ENCODE measurements at places on chromosomes 2 and 18.

DNA sequence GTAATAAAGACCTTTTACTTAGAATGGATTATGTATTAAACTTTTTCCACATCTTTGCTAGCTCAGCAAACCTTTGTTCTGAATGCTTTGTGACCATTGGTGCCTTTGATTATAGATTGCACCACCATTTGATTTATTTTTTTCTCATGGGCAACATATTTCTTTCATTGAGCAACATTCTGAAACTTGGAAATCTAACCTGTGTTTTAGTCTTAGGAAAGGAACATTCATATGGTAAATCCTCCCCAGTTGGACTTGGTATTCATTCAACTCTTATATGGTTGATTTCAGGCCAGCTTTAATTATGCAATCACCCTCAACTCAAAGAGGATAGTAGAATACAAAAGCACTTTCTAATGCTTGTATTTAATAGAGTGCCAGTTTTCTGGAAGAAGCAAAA is 1077.9 kb upstream of the ZEB2 start:
- peak; percentile 90 for DNase-seq

DNA sequence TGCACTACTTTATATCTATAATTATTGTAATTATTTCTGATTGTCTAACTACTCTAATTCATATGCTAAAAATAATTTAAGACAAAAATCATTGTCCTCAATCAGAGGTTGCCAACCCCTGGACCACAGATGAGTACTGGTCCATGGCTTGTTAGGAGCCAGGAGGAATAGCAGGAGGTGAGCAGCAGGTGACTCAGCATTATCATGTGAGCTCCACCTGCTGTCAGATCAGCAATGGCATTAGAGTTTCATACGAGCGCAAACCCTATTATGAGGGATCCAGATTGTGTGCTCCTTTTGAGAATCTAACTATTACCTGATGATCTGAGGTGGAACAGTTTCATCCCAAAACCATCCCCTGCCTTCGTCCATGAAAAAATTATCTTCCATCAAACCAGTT is 1434.4 kb downstream of the LRP1B start:
- DNase-seq, result no peak

DNA sequence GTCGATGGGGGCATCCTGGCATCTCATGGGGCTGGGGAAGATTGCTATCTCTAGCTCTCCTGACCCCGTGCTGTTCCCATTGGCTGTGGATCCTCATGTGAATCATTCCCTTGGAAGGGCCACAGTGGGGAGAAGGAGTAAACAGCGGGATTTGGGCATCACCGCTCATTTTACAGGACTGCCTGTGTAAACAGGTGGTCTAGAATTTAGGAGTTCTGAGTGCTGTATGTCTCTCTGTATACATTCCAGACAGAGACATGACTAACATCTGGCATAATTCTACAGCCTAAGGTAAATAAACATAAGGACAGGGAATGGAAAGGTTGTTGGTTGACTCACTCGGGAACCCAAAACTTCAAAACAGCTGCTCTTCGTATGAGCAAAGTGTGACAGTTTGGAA is 92.7 kb downstream of the COPS8 start:
- no peak for DNase-seq

- DNase-seq, result no peak
Measured at GRCh38 chr2:38016219-38016618, 59.7 kb downstream of the CYP1B1 start.

GRCh38 chr2:205047273-205047839 is 502.1 kb downstream of the PARD3B start:
- DNase-seq, result no peak

GRCh38 chr2:98472132-98472650 is 27.5 kb downstream of the INPP4A start:
- no peak for DNase-seq

- DNase-seq, result no peak
Measured at GRCh38 chr2:83991992-83992391, 467.1 kb downstream of the SUCLG1 start.

GRCh38 chr2:191304939-191305875 is 60.0 kb downstream of the MYO1B start:
- peak; percentile 98 for DNase-seq

DNA sequence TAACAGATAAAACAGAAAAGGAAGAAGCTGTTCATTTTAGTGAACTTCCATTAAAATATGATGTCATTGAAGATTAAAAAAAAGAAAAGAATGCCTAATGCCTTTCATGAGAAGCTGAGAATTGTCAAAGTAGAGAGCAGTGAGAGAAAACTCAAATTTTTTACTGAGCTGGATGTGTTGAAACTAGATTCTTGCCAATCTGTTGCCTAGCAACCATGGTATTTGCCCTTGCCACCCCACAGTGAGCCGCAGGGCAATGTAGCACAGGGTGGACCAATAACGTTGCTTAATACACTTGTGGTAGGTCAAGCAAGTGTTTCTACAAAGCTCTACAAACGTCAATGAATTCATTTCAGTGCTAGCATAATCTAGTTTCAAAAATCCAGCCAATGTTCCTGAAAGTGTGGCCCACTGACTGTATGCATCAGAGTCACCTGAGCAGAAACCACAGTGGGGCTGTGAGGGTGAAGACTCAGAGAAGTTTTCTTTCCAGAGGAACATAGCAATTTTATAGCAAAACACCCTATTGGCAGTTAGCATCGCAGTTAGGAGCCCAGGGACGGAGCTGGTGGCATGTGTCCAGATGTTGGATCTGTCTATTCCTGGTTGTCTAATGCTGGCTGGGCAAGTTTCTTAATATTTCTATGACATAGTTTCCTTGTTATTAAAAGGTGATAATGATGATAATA is 132.2 kb downstream of the DOCK10 start:
- DNase-seq, result peak; percentile 67

DNA sequence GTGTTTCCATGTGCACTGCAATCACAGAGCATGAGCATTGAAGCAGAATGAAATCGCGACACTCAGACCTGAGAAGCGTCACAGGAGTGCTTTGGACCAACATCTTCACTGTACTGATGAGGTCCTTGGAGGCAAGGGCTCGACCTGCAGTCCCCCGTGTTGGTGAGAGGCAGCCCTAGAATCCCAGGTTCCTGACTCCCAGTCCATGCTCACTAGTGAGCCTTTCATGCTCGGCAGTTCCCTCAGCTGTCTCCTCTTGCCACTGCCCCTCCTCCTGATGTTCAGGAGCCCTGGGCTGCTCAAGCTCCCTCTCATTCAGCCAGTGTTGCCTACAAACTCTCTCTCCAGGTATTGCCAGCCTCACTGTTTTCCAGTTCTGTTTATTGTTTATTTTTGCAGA is 291.4 kb downstream of the DYSF start:
- no peak for DNase-seq

DNA sequence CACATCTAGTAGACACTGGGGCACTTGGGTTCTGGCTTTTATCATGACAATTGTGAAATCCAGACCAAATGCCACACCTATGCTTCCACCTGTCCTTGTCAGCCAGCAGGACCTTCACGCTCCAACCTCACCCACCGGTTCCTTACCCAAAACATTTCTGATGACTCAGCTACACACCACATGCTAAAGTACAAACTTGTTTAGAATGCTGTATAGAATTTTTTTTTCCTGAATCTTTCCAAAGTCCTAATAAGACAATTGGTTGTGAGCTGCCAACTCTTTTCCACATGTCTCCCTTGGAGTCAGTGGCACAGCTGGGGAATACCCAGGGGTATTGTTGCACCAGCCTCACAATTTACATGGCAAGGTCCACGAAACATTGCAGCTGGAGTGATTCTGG is 75.5 kb upstream of the LPIN2 start:
- DNase-seq, result no peak

DNA sequence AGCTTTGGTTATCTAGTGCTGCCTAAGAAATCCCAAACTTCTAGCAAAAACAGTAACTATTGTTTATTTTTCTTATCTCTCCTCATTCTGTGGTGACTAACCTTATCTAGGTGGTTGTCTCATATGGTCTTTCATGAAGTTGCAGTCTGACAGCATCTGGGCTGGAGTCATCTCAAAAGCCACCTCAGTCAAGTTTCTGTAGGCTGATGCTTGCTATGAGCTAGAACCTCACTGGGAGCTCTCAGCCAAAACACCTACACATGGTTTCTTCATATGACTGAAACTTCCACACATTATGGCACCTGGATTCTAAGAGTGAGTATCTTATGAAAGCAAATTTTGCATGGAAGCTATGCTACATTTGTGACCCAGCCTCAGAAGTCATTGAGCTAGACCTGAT is 596.4 kb upstream of the VRK2 start:
- DNase-seq, result no peak

DNA sequence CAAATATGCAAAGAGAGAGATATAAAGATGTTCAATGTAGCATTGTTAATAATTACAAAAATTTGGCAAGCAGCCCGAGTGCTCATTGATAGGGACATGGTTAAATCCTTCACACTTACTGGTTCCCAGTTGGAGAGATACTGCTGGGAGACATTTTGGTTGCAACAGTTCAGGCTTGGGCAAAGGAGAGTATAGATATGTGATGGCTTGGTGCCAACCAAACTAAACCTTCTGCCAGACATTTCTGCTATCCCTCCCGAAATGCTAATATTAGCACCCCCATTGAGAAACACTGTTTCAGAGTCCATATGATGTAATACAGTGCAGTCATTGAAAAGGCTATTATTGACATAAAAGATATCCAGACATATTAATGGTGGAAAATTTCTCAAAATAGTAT is 11.5 kb downstream of the GEN1 start:
- no peak for DNase-seq

DNA sequence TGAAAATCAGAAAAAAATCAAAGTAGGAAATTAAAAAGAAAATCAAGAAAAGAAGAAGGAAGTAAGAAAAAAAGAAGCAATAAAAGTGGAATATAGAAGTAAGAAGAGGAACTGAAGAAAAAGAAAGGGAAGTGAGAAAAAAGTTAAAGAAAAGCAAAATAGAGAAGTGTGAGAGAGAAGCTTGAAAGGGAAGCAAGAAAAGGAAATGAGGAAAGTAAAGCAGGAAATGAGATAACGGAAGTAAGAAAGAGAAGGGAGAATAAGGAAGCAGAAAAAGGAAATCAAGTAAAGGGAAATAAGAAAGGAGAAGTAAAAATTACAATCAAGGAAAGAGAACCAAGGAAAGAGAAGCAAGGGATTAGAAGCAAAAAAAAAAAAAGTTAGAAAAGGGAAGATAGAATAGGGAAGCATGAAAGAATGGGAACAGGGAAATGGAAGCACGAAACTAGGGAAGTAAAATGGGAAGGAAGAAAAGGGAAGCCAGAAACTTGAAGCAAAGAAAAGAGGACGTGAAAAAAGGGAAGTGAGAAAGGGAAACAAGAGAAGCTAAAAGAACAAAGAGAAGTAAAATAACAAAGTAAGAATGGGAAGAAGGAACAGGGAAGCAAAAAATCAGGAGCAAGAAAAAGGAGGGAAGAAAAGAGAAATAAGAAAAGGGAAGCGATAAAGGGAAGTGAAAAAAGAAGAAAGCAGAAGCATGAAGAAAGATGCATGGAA is 243.3 kb upstream of the NCKAP5 start:
- DNase-seq, result no peak

- DNase-seq, result no peak
Measured at GRCh38 chr2:227507963-227508362, 36.0 kb downstream of the AGFG1 start.

GRCh38 chr2:123913143-123913735 is 111.8 kb upstream of the CNTNAP5 start:
- no peak for DNase-seq

- DNase-seq, result no peak
Measured at GRCh38 chr2:239559417-239560261, 158.8 kb upstream of the HDAC4 start.

GRCh38 chr2:234840336-234840735 is 111.5 kb upstream of the SH3BP4 start:
- peak; percentile 69 for DNase-seq

DNA sequence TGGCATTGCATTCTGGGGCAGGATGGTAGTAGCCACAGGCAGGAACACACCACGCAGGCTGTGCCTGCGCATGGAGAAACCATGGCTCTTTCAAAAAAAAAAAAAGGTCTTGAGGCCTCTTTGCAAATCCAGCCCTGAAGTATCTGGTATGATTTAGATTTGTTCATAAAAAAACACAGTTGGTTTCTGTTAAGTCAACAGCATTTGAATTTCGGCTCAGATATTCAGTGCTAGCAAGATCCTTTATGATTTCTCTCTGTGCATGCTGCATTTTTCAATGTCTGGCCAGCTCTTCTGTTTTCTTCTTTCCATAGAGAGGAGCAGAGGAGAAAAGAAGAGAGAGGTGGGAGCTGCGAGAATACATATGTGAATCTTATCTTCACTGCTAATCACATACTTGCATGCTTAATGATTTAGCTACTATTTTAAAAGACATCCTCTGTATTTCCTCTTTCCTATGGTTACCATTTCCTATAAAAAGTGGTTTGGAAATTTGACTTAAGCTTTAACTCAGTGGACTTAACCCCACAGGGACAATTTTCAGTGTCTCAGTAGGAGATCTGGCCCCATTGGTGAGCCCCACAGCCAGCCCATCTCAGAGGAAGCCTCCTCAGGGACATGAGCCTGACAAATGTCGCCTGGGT is 214.3 kb upstream of the APCDD1 start:
- peak; percentile 59 for DNase-seq

DNA sequence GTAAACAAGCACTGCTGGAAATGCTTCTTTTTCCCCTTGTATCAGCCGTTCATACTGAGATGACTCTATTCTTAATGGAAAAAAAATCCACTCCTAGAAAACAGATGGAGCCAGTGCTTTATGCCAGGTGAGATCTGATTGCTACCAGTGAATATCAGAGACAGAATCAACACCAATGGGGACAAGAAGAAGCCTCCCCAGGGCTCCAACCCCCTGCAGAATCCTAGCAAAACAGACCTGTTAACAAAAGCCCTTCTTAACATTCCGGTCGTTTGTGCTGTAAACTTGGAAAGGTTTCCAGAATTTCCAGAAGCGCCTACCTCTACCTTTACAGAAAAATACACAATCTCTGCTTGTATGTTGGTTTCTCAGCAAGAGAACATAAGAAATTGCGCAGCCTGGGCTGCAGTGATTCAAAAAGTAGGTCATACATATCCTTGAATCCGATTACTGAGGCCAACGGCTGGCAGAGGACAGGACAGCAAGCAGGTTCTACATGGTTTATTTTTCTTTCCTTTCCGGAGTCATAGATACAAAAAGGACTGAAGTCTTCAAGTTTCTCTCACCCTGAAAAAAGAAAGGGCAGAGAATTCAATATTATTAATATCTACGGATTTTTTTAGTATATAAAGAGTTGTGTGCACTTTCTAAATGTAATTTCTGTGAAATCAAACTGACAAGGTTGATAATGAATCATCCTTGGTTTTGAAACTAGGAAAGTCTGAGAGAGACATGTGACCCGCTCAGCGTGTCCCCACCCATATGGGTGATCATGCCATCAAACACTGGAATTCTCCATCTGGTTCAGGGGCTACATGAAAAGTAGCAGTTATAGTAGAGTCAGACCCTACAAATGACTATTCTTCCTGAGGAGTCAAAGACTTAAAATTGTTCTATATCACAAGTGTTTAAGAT is 266.7 kb upstream of the MGAT5 start:
- DNase-seq, result no peak

DNA sequence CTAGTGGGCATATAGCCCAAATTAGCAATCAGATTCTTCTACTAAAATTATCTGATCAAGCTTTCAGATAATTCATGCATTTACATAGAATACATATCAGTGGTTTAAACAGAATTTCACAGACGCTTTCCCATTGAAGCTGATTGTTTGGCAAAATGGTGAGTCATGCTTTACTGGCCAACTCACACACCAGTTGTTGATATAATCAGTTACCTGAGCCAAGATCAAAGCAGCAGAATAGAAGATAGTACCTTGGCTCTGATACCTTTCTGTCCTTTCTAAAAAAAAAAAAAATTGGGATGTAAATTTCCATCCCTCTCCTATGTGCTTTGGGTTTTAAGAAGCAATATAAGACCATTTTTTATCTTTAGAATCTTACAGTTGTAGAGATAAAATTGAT is 178.0 kb downstream of the MCFD2 start:
- no peak for DNase-seq

All from lung (tissue), 17 donors.